ENCODE measurements at places on chromosomes 11 and 22.

- DNase-seq: no peak
These were observed 90.0 kb downstream of the GRIK4 start for GRCh38 chr11:120601536-120601935.

- no peak for DNase-seq
These were observed 12.1 kb upstream of the LRRC32 start for GRCh38 chr11:76682684-76683083.

- DNase-seq: no peak
These were observed 40.8 kb downstream of the USP47 start for GRCh38 chr11:11882539-11882938.

DNA sequence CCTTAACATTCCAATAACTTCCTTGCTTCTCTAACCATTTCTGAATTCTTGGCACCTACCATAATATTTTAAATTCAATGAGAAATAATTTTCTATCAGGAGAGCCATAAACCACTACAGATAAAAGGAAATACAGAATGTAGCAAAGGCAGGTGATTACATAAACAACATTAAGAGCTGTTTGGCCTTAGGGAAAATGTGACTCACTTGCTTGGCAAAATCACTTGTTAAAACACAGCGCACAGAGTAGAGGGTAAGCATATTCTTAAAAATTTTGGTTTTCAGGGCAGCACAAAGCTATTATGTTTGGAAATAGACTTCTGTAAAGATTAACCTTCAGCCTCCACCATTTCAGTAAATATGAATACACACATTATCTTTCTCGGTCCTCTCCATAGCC lies 26.4 kb downstream of the IZUMO1R start:
- DNase-seq: no peak

DNA sequence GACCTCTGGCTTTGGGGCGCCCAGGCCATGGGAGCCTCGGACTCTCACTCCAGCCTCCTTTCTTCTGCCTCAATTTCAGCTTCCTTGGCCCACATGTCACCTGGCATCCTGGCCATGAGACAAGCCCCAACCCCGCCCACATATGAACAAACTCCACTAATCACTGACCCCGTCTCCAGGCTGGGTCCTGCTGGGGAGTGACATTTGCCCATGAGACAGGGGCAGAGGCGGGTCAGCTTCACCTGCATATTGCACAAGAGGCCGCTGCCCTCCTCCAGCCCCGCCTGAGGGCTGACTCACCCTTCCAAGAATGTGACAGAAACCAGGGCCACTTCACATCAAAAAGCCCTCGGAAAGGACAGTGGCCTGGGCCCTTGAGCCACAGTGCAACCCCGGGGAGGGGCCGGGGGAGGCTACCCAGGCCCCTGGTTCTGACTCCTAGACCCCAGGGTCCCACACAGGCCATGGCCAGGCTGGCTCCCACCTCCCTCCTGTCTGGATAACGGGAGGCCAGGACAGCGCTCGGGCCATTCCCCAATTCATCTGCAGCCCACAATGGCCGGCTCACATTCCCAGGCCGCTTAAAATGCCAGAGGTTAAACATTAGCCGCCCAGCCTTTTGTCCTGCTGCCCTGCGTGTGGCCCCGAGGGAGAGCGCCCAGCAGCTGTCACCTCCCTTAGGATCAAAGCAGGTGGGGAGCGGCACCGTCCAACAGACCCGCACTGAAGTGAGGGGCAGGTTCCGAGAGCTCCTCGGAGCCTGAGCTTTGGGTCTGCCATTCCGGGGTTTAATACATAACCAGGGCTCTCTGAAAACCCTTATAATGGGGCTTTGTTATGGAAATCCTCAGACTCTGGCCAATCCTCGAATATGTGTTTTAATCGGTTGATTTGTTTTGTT lies 42.3 kb downstream of the TRMU start:
- DNase-seq: no peak

DNA sequence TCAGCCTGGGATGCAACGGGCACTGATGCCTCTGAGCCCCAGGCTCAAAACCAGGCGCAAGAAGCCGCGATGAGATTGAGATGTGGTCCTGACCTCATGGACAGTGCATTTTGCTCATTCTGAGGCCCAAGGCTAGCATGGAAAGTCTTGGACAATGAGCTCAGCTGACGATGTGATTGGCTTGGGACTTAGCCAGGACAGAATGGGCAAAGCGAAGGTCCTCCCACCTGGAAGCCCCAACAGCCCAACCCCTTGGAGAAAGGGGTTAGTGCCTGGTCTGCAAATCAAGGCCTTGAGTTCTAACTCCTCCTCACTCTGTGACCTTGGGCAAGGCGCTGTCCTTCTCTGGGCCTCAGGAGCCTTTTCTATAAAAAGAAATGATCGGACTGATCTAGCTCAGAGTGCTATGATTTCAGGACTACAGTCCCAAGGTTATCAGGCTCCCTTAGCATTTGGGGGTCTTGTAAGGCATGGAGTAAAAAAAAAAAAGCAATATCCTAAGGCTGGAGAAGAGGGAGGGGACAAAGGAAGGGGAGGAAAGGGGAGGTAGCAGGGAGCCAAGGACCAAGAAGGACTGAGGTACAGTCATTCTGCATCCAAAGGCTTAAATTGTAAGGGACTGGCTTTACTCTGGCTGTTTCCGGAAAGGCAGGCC lies 2.7 kb downstream of the SLC43A3 start:
- no peak for DNase-seq

DNA sequence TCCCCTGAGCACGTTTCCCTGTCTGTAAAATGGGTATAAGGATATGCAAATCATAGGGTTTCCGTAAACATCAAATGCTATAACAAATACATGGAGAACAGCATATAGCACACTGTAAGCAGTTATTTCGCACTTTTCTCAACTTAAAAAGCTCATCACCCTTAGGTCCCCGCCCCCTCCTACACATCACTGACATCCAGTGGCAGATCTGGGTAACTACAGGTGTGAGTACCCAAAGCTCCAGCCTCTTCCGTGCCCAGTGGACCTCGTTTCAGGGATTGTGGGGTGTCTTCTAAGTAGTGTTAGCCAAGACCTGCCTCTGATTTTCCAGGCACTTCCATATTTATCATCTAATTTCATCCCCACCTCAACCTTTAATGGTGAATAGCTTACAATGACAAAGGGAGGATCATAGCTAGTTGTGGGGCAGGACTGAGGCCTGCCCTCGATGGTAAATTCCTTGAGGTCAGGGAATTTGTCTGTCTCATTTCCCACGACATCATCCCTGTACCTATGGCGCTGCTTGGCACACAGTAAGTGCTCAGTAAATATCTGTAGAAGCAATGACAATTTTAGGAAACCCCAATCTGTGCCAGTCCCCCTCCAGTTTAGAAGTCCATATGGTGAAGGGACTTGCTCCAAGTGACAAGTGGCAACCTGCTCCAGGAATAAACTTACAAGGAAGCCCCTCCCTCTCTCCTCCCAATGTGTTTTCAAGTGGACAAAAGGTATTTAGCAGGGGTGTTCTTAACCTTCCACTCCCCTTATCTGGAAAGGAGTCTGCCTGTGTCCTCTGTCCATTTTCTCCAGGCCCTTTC lies 340.5 kb downstream of the TENM4 start:
- DNase-seq: no peak

- no peak for DNase-seq
These were observed 116.2 kb upstream of the NTM start for GRCh38 chr11:131254254-131254653.

GRCh38 chr11:117199053-117199915 lies at the start of gene TAGLN:
Gene TAGLN, plus strand, starts transcription at chr11:117199370. Its CDS starts 3,644 bp downstream, at chr11:117203014.
- DNase-seq: no peak

- DNase-seq: no peak
These were observed 53.9 kb upstream of the PPP6R3 start for GRCh38 chr11:68406324-68407313.

DNA sequence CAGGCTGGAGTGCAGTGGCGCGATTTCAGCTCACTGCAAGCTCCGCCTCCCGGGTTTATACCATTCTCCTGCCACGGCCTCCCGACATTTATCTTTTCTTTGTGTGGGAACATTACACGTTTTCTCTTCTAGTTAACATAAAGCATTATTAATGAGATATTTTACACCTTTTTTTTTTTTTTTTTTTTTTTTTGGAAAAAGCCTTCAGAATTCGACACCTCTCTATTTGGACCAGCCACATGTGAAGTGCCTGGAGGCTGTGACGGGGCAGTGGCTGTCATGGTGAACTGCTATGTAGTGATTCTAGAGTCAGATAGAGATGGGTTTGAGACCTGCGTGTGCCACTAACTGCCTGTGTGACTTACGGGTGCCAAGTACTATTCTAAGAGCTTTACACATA lies 64.3 kb downstream of the SMIM38 start:
- DNase-seq: no peak

GRCh38 chr11:64802370-64803157 lies 450 bp downstream of the MAP4K2 start:
- no peak for DNase-seq

DNA sequence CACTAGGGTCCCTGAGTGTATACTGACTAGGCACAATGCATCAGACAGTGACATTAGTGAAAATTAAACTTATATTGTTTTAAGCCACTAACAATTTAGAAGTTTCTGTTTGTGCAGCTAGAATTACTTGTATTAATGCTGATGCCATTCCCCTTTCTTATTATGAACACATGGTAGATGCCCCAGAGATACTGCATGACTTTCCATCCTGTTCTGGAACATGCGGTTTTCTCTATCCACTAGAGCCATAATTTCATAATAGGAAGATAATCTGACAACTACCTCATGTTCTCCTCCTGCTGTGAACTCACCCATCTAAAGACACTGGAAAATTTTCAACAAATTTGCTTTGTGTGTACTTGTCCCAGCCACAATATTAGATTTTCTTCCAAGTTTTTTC lies 1256.4 kb downstream of the FAM181B start:
- DNase-seq: no peak

GRCh38 chr11:115181538-115181937 lies 322.7 kb downstream of the CADM1 start:
- no peak for DNase-seq

- DNase-seq: no peak
These were observed 270.8 kb downstream of the DYNC2H1 start for GRCh38 chr11:103380031-103380430.

- DNase-seq: no peak
These were observed 46.8 kb downstream of the EMSY start for GRCh38 chr11:76491644-76492043.

GRCh38 chr11:70084046-70084984 lies 6.2 kb downstream of the ANO1 start:
- DNase-seq: no peak

GRCh38 chr22:43017525-43018460 lies 2.8 kb upstream of the PACSIN2 start:
- DNase-seq: no peak

DNA sequence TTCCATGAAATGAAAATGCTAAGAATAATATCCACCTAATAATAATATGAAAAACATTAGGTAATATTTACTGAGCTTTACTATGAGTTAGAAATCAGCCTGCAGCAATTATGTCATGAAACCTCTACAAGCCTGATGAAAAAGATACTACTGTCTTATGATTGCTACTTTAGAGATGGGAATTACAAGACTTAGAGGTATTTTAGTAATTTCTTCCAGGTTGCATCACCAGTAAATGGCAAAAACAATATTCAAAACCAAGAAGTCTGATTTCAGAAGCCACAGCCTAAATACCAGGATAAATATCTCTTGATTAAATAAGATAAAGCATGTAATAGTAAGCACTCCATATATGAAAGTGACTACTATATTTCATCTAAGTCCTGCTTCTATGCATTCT lies 13.8 kb downstream of the OR5B21 start:
- no peak for DNase-seq

- no peak for DNase-seq
These were observed 435.4 kb downstream of the TMEM135 start for GRCh38 chr11:87473174-87473573.

GRCh38 chr22:28989484-28989883 lies 72.1 kb downstream of the C22orf31 start:
- DNase-seq: no peak

DNA sequence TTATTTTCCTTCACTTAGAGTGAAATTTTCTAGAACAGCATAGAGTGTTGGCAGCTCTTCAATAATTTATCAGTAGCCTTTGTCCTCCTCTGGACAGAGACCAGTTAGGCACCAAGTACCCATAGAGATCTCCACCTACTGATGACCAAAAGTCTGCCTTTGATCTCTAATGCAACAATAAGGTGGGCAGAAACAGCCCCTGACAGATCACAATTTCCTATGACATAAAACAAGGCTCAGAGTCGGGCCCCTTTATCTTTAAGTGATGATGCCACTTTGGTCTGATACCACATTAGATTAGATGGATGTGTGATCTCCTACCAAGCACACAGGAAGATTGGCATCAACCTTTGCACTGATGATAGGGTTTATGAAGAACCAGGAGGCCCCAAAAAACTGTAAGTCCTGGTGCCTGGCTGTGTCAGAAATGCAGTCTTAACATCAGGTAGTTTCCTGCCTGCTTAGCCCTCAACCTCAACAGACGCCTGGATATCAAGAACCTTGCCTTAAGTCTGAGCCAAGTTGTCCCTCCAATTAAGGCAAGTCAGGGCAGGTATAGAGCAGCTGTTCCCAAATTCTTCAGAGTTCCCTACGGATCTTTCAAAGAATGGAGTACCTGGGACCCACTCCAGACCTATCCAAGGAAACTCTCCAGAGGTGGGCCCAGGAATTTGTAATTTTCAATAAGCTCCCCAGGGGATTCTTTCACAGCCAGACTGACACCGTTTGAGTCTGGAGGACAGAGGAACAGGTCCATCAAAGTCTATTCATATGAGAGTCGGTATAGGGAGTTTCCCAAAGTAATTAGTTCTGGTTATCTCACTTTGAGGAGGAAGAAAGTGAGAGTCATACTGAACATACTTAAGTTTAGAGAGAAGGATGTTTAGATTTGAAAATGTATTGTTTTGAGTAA lies 30.6 kb upstream of the TMPRSS4 start:
- no peak for DNase-seq

- no peak for DNase-seq
These were observed 34.4 kb upstream of the TECTA start for GRCh38 chr11:121066623-121067022.

DNA sequence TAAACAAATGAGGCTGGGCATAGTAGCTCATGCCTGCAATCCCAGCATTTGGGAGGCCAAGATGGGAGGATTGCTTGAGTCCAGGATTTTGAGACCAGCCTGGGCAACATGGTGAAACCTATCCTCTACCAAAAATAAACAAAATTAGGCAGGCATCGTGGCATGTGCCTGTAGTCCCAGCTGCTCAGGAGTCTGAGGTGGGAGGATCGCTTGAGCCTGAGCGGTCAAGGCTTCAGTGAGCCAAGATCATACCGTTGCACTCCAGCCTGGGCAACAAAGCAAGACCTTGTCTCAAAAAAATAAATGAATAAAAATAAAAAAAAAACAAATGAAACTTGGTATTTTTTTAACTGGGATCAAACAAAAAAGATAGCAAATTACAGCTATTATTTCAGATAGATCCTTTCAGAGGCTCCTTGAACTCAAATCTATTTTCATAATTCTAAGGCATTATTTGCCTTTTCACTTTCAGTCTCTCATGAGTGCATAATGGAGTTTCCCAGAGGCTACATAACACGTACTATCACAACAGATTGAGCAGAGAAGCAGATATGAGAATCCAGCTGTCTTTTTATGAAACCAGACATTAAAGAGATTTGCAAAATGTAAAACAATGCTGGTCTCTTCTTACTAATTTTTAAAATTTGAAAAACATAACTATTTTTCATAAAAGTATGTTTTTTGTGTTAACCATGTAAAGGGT lies 23.1 kb downstream of the DDIAS start:
- DNase-seq: no peak
